Gastroesophageal sphincter (tissue), 4 donors: ENCODE measurements at places on chromosomes 1 and 21. TPM values are rescaled to one million over a fixed set of nuclear protein-coding genes. Genes with fewer than 3 reads are reported as not detected.

GRCh38 chr1:244029124-244029523 lies 22.0 kb upstream of the ZBTB18 start:
- no peak for ATAC-seq

DNA sequence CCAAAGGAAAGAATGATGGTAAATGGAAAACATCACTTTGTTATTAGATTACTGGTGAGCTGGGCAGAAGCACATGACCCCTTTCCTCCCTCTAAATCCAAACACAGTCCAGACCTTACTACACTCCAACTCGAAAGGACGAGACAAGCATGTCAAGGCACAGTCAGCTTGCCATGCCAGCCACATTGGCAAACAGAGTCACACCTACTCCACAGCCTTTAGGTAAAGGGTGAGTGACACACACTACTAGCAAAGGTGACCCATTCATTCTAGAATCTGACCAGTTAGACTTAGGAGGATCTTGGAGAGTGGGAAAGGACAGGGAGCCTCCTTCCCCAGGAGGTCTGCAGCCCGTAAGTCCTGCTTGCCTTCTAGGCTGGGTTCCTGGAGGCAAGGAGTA lies 3.0 kb downstream of the SLC44A3 start:
- ATAC-seq: no peak

The TSPEAR gene
- total RNA-seq: not detected

The ETV3L gene
- not detected for total RNA-seq

The CD1C gene
- total RNA-seq: 1.8 TPM
